Epithelial cell of esophagus (primary cell): ENCODE measurements at places on chromosomes 2 and 18.
A peak's percentile ranks its signal among the peaks of the same experiment; 100 is the strongest.

- DNase-seq = no peak
Measured at GRCh38 chr2:172702451-172702850, 33.2 kb upstream of the RAPGEF4 start.

- no peak for DNase-seq
Measured at GRCh38 chr2:100627330-100628300, 64.8 kb downstream of the PDCL3 start.

DNA sequence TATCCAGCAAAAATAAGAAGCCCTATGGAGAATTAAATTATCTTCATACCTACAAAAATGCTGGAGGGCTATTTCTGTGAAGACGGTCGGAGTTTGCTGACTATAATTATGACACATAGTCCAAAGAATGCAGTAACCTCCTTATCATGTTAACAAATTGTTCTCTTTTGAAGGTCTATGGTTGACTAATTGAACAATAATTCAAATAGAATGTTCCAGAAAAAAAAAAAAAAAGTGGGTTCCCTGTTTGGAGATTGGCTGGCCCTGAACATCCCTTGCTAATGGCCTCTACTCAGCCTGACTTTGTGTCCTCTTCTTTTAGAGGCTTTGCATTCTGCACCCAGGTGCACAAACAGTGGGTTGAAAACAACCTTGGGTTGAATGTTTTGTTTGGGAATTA, 82.8 kb upstream of the CCBE1 start:
- DNase-seq = peak; percentile 79

DNA sequence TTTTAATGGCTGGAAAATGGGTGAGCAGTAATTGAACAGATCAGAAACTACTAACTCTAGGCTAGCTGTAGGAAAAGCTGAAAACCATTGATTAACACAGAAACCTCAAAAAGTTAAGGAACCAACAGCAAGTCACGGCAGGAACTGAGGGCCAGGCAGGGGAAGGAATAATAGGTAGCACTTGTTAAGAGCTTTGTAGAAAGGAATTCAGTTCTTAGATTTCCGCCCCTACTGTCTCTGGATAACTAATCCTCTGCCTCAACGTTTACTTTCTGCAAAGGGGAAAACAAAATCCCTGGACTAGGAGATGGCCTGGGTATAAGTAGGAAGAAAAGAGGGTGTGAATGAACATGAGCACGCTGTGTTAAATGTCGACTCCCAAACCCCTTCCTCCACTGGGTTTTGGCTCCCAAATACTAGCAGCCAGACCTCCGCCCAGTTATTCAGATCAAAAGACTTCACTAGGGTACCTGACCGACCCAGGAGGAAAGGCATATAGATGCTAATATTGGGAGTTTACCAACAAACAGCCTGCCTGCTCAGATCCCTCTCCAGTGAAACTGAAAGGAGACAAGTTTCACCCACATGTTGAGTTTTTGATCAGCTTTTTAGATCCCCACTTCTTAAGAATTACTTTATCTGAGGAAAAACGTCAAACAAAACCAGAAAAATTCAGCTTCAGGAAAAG, 12.4 kb downstream of the SMAD2 start:
- DNase-seq = no peak

DNA sequence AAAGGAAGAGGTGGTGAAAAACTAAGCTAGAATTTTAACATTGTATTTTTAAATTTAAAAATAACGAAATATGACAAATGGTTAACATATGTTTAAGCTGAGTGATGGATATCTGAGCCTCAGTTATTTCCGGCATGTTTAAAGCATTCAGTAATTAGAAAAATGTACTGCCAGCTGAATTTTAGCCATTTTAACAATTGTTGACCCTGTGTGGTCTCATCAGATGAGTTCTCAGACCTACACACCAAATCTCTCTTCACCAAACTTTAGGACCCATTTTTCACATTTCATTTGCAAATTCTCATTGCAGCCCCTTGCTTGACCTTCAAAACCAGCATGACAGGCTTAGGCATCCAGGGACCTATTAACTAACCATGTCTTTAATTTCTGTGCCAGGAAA, 91.5 kb upstream of the RGPD4 start:
- no peak for DNase-seq

DNA sequence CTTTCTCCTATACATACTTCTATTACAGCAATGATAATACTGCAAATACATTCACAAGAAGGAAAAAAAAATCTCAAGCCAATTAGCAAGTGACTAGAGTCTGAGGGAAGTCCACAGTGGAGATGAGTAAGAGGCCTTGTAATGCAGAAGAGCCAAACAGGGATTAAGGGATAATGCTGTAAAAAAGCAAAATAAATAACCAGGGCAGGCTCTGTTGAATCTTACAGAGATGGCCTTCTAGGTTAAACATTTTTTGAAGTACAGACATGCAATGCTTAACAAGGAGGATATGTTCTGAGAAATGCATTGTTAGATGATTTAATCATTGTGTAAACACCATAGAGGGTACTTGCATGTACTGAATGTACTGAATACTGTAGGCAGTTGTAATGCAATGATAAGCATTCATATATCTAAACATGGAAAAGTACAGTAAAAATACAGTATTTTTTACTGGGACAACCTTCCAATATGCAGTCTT, 122.1 kb upstream of the RMDN2 start:
- peak; percentile 91 for DNase-seq

DNA sequence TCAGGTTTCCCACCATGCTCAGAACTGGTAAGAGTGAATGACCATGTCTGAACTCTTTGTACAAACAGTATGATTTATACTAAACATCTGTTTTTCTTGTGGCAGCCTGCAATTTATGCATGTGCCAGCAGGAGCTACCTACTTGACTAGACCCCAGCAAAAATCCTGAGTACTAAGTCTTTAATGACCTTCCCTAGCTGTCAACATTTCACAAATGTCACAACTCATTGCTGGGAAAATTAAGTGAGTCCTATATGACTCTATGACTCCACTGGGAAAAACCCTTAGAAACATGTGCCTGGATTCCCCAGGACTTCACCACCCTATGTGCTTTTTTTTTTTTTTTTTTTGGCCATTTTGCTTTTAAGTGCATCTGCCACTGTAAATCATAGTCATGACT, 1225.8 kb downstream of the SUCLG1 start:
- peak; percentile 33 for DNase-seq

DNA sequence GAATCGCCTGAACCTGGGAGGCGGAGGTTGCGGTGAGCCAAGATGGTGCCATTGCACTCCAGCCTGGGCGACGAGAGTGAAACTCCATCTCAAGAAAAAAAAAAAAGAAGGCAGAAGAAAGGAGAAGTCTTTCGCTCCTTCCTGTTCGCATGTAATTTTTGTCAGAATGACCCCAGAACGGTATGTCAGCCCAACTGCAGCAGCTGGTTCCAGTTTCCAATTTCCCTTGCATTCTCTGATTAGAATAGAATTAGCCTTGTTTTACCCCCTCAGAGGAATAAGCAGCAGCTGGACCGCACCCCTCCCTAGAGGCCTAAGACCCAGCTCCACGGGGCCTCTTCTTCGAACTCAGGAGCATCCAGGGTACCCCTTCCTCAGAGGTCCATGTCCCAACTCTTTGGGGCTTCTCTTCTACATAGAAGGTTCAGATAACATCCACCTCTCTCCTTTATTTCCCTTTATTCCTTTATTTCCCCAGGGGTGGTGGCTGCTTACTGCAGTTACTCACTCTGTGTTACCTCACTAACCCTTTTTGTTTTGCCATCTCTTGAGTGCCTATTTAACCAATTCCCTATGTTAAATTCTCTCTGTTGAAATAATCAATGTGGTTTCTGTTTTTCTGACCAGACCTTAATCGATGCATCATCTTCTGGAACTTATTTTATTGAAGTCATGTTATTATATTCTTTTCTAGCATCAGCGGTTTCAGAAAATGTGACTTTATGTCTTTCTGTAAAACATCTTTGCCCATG, 7.2 kb upstream of the PUM2 start:
- DNase-seq = peak; percentile 49
